ENCODE measurements at places on chromosomes 16 and 17. TPM values are rescaled to one million over a fixed set of nuclear protein-coding genes. Genes with fewer than 3 reads are reported as not detected.
A peak's percentile ranks its signal among the peaks of the same experiment; 100 is the strongest.

- no peak for DNase-seq
- peaks cover 12% of the 10 kb centered on the region for H3K4me1 ChIP-seq
- no peak overlapping the region for H3K4me3 ChIP-seq
- H3K27me3 ChIP-seq: peaks cover 24% of the 10 kb centered on the region
- no peaks in the 10 kb centered on the region for H3K36me3 ChIP-seq
Measured at GRCh38 chr17:8019665-8020650, 17.5 kb downstream of the GUCY2D start.

GRCh38 chr16:85137323-85138072 is 25.2 kb upstream of the CIBAR2 start:
- H3K4me1 ChIP-seq: no peaks in the 10 kb centered on the region
- DNase-seq: no peak
- H3K27ac ChIP-seq: no peak overlapping the region

GRCh38 chr17:65297384-65297783 is 160.2 kb downstream of the RGS9 start:
- peaks cover 6% of the 10 kb centered on the region for H3K4me1 ChIP-seq
- no peak overlapping the region for H3K27ac ChIP-seq
- H3K27me3 ChIP-seq: peaks cover 13% of the 10 kb centered on the region
- no peaks in the 10 kb centered on the region for H3K36me3 ChIP-seq
- no peak overlapping the region for H3K4me3 ChIP-seq

DNA sequence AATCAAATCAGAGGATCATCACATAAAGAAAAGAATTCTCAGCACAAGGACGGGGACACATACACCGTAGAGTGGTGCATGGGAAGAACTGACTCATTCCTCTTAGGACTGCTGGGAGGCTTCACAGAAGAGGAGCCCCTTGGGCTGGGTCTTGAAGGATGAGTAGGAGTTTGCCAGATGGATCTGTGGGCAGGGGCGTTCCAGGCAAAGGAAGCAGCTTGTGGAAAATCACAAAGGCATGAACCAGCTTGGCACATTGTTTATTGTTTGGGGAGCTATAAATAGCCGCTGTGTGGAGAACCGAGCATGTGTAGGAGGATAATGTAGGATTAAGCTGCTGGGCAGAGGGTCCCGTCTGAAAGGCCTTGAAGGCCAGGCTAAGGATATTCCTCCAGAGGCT is 5.1 kb upstream of the SLC16A11 start:
- no peak for DNase-seq
- no peaks in the 10 kb centered on the region for H3K36me3 ChIP-seq
- no peak overlapping the region for H3K27ac ChIP-seq
- peaks cover 5% of the 10 kb centered on the region for H3K27me3 ChIP-seq
- no peak overlapping the region for H3K4me3 ChIP-seq

GRCh38 chr16:68031951-68032350 is 8.9 kb downstream of the DUS2 start:
- no peaks in the 10 kb centered on the region for H3K27me3 ChIP-seq
- H3K36me3 ChIP-seq: peaks cover 31% of the 10 kb centered on the region
- H3K27ac ChIP-seq: peak overlapping the region; percentile 27
- peaks cover 22% of the 10 kb centered on the region for H3K4me1 ChIP-seq

PPM1E gene
- 0.03 TPM for total RNA-seq

MSLN gene
- total RNA-seq: not detected

WNT3 gene
- not detected for total RNA-seq

HIC1 gene
- 47.0 TPM for total RNA-seq

All from activated T-helper 1 cell treated with anti-CD3 and anti-CD28 coated beads, Interleukin-12 subunit alpha, Interleukin-12 subunit beta, Interleukin-2, Interleukin-4 antibody, amounts not matched to agents 30 ng/mL and 10 ng/mL and 1 ng/mL, durations not matched to agents 14 hours and 24 hours and 36 hours (primary cell).